ENCODE measurements at places on chromosomes 3 and 15. TPM values are rescaled to one million over a fixed set of nuclear protein-coding genes. Genes with fewer than 3 reads are reported as not detected.

ROPN1 gene
- not detected for total RNA-seq

DNASE1L3 gene
- total RNA-seq, result 7.2 TPM

BNC1 gene
- total RNA-seq, result not detected

PRRT3 gene
- total RNA-seq, result 4.2 TPM

NOX5 gene
- 0.09 TPM for total RNA-seq

DNA sequence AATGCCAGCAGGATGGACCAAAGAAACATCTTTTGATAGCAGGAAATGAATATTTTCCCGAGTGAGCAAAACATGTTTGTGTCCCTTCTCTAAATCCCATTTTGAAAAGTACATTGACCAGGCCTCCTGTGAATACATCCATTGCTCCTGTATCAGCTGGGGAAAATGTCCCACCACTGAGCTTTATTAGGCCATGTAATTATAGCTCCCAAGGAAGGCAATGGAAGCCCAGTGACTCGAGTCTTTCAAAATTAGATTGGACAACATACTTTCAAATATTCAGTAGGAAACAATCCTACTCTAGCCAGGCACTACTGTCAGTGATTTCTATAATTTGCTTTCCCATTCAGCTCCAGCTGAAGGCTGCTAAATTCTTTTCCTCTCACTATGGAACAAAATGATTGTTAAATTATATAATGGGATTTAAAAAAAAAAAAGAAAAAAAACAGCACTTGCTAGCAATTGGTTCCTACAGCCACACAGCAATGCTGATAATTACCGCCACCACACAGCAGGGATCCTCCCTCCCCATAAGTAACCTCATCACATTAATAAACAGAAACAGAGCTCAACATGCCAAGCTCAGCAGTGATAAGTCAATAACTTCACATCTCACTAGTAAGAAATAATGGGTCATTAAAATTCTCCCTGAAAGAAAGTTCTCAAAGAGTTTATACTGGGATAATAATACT, 172.4 kb upstream of the SLC2A2 start:
- no peaks in the 10 kb centered on the region for H3K36me3 ChIP-seq
- H3K4me1 ChIP-seq, result no peaks in the 10 kb centered on the region
- H3K27me3 ChIP-seq, result no peaks in the 10 kb centered on the region
- H3K27ac ChIP-seq, result no peak overlapping the region
- no peak for DNase-seq
- no peak overlapping the region for H3K4me3 ChIP-seq

- H3K27me3 ChIP-seq, result peaks cover 3% of the 10 kb centered on the region
- DNase-seq, result no peak
- no peaks in the 10 kb centered on the region for H3K36me3 ChIP-seq
- no peak overlapping the region for H3K4me3 ChIP-seq
Observed at GRCh38 chr15:100284191-100284590, 57.6 kb downstream of the ADAMTS17 start.

DNA sequence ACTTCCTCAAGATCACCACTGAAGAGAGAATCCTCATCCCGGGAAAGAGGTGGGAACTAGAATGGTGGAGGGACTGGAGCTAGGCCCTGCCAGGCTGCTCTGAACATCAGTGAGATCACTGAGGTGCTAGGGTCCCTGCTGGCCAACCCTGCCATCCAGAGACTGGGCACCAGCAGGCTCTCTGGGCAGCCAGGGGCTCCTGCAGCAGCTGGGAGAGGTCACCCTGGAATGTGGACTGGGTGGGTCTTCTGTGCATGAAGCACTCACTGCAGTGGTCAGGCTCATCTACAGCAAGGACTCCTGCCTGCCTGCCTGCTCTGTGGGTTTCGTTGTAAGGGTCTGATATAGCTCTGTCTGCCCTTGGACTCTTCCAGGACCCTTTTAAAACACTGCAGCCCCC, 24.9 kb downstream of the ALS2CL start:
- H3K27ac ChIP-seq, result no peak overlapping the region
- no peak overlapping the region for H3K4me3 ChIP-seq
- DNase-seq, result peak; percentile 1
- H3K27me3 ChIP-seq, result peaks cover 3% of the 10 kb centered on the region
